ENCODE measurements at places on chromosomes 2 and 18.

DNA sequence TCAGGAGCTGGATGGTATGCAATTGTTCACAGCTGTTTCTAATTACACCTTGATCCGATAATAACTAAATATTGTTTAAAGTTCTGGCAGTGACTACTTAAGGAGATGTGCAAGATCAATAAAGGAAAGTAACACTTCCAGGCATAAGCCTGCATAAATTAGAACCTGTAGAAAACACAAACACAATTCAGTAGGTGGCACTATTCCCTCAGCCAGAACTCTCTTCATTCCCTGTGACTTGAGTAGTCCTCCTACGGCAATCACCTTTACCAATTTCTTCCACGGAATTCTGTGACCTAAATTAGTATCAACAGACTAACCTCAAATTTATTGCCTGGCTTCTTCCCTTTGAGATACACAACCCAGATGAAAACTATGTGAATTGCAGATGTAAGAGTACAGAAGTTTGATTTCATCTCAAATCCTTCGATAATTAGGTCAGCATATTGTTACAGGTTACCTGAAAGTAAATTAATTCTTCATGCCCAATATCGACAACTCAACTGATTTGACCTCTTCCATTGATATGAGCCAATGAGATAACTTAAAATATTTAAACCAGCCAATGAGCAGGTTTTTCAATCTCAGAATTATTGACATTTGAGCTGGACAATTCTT lies 137.8 kb downstream of the PID1 start:
- DNase-seq: no peak

- DNase-seq: no peak
Measured at GRCh38 chr2:159728629-159729028, 16.3 kb downstream of the MARCHF7 start.

DNA sequence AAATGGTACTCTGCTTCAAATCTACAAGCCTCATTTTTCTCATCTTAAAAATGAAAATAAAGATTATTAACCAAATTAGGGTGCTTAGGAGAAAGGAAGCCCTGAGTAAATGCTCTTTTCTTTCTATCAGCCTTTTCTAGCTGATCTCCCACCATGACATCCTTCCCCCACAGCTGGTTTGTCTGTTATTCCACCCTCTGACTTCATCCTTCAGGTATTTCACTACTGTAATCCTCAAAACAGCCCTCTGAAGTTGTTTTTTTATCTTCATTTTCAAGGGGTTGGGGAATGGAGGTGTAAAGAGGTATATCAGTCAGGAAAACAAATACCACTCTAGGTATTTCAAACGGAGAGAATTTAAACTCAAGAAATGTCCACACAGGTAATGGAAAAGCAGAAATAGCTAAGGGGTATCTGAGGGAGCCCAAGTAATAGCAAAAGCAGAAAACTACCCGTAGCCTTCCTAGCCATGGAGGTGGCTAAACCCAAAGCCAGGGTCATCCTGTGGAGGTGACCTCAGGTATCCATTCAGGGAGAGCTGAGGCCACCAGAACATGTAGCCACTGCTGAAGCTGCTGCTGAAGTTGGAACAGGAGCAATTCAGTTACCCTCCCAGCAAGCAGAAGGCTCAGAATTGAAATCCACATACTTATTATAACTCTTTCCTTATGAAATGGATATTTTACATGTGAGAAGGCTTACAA lies 990.9 kb upstream of the ACVR2A start:
- DNase-seq: no peak

- DNase-seq: no peak
Measured at GRCh38 chr18:46755315-46756024, 1.4 kb downstream of the ST8SIA5 start.

GRCh38 chr2:100350661-100351185 lies 28.4 kb upstream of the LONRF2 start:
- DNase-seq: no peak

DNA sequence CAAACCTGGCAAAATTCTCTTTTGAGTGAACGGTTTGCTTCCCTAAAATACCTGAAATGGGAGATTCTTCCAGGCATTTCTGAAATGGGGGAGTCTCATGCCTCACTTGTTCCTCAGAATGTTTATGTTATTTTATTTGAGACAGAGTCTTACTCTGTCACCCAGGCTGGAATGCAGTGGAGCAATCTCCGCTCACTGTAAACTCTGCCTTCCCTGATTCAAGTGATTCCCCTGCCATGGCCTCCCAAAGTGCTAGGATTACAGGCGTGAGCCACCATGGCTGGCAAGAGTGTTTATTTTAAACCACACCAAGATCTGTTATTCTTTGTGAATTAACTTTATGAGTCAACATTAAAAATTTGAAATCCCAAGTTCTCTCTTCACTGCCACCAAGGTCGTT lies 6.4 kb upstream of the FHL2 start:
- no peak for DNase-seq

GRCh38 chr2:215262741-215263362 lies 49.0 kb upstream of the ATIC start:
- DNase-seq: no peak

DNA sequence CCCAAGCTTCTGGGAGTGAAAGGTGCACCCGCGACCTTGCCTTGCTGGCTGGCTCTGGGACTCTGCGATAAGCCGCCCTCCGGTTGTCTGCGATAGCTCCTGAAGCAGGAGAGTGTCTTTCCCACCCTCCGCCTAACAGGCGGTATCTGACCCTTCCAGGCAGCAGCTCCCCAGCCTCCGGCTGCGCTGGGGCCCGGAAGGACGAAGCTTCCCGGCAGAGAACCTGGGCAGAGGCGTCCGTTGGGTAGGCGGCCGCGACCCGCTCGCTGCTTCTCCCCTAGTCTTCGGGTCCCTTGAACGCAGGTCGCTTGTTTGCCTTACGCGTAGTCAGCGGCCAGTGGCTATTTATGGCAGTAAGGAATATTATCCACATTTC lies 446 bp upstream of the RHBDD1 start:
- DNase-seq: no peak
